RCC 7860 (cell line): ENCODE measurements at places on chromosomes 4 and X.

DNA sequence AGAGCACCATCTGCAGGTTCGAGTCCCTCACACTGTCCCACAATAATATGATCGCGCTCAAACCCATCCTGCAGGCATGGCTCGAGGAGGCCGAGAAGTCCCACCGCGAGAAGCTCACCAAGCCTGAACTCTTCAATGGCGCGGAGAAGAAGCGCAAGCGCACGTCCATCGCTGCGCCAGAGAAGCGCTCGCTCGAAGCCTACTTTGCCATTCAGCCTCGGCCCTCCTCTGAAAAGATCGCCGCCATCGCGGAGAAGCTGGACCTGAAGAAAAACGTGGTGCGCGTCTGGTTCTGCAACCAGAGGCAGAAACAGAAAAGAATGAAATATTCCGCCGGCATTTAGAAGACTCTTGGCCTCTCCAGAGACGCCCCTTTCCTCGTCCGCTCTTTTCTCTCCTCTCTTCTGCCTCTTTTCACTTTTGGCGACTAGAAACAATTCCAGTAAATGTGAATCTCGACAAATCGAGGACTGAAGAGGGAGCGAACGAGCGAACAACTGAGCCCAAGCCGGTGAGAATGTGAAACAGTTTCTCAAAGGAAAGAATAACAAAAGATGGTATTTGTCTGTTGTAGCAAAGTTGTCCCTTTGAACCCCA, 1.9 kb downstream of the POU4F2 start:
- no peak for DNase-seq

DNA sequence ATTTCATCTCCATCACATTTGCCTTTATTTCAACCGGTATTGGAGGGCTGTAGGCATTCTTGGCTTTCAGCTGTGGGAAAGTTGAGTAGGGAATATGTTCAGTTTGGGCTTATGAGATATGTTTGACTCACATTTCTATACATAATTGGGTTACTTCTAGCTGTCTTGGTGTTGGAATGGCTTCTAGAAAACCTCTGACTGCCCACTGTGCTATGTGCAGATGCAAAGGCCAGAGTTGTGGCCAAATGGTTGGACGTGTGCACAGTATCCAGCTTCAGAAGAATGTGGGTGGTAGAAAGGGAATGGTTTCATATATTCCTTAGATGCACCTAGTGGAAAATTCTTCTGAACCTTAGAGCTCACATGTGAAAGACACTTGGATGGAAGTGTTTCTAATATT, 92.6 kb upstream of the H2AZ1 start:
- no peak for DNase-seq

DNA sequence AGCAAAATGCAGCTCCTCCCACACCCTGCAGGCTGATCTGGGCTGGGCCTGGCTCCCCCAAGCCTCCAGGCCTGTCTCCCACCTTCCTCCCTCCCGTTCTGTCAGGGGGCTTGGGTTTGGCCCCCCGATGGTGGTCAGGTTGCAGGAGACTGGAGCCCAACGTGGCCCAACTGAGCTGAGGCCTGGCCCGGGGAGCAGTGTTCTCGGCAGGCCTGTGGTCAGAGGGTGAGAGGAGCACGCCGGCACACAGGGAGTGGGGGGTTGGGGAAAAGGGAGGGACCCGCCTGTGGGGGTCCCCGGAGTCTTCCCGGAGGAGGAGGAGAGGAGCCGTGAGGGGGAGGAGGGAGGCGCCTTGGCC, 43.2 kb upstream of the NKX1-1 start:
- no peak for DNase-seq

DNA sequence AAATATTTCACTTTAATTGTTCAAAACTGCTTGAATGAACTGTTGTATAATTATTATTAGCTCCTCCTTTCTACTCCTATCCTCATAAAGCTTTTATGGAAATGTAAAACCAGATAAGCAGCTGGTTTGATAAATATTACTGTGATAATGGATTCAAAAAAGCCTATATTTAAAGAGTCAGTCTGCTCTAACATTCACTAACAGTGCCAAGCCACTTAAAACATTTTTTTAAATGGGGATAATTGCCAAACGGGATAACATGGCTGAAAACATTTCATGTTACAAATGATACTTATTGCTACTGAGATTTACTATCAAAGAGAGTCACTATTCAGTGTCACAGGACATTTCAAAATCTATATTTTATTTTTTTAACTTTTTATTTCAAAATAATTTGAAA, 17.4 kb downstream of the ARHGAP24 start:
- DNase-seq, result no peak

GRCh38 chrX:140431521-140431920, 73.3 kb downstream of the SOX3 start:
- DNase-seq, result no peak

DNA sequence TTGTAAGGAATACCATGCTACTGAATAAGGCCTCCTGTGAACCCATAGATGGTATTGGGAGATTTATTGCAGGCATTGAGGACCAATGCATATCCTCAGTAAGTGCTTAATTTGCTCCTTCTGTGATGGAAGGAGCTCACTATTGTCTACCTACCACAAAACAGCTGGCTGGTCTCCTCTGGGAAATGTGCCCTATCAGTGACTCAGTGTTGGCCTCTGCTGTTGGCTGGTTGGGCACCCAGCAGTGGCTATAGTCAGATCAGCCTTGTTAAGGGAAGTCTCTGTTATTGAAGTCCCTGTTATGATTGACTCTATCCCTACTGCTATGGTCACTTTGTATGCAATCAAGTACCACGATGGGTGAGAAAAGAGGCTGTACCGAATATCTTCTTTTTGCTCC, 27.5 kb upstream of the OTUD4 start:
- no peak for DNase-seq

- DNase-seq, result no peak
Measured at GRCh38 chrX:153905481-153906095, 1.1 kb downstream of the AVPR2 start.

DNA sequence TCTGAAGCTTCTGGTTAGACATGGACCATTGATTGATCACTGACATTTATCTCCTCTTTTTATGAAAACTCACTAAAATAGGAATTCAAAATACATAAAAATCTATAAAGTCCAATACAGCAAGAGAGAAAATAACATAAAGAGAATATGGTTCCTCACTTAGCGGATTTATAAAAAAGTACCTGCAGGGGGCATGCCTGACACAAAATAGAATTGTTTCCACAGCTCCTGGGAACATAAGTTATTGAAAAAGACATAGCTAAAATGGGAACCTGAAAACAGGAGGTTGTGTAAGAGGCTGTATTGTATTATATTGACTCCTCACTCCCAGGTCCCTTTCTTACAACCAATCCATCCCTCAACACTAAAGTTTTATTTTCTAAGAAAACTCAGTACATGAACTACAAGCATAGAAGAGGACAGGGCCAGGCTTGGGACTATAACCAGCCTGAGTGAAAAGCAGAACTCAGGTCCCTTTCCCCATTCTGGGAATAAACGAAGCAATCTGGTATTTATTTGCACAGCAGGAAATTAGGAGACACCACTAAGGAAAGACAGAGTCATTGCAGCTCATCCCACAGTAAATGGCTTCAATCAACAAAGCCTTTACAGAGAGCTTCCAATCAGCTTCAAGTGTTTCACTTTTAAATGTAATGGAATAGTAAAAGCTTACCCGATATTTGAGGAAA, 121.1 kb upstream of the NDST4 start:
- peak; percentile 4 for DNase-seq

DNA sequence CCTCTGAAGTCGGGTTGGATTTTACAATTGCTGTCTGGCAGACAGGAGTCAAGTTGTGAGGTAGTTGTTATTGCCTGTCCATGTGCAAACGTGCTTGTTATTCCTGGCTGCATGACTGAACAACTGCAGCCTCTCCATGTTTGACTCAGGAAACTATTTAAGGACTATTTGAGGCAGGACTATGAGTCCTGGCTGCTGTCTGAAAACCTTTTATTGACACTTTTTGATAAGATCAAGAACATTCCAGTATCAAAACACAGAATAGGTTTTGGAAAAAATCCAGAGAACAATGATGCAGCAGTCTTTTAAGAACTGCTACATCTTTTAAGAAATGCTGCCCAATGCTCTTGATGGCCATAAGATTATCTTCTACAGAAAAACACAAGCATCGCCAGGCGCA, 10.0 kb upstream of the SPRY1 start:
- DNase-seq, result no peak

GRCh38 chr4:93732509-93732908, 96.0 kb upstream of the ATOH1 start:
- DNase-seq, result no peak

DNA sequence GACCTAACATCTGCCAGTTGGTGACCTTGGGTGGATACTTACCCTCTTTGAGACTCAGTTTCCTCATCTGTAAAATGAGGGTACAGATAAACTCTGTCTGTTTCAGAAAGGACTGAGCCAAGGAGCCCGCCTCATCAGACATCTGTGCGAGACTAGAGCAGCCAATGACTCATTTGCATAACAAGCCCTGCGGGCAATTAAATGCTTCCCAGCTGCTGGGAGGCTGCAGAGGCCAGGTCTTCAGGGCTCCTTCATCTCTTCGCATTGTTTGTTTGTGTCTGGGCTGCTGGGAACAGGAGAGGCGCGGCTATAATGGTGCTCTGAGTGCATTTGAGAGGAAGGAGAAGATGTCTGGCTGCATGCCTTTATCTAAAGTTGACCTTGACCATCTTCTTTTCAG, 85.0 kb downstream of the ADRA2C start:
- DNase-seq, result no peak

GRCh38 chr4:176413171-176413570, 93.4 kb downstream of the SPCS3 start:
- no peak for DNase-seq

DNA sequence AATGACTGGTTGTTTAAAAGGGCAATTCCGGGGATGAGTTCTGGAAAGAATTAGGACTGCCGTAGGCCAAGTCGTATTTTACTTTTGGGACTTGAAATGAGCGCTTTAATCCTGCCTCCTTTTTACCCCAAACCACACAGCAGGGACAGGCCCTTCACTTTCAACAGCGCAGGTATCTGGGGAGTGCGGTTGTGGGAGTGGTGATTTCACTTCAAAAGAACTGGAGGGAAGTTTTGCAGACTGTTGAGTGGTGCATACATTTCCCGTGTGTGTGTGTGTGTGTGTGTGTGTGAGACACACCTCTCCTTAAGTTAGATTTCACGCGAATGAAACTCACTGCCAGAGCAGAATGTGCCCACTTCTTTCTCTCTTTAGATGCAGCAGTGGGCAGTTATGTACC, 2.8 kb downstream of the NHS start:
- peak; percentile 21 for DNase-seq

GRCh38 chrX:8424912-8425311, 39.7 kb upstream of the VCX3B start:
- DNase-seq, result no peak

- DNase-seq, result no peak
Measured at GRCh38 chr4:149029056-149029651, 586.9 kb upstream of the NR3C2 start.

DNA sequence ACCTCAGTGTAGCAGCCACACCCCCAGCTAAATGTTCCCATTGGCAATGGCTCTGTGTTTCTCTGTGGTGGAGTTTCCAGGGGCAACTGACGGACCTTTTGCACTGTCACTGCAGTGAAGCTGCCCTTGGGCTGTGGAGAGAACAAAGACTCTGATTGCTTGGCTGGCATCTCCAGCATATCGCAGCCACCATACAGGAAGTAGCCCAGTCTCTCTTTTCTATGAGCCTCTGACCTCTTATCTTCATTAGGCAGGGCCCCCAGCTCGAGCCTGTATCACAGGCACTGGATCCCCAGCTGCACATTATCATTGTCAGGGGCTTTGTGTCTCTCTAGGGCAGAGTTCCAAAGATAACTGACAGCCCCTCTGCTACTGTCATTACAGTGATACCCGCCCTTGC, 483.5 kb downstream of the ARAP2 start:
- DNase-seq, result no peak

DNA sequence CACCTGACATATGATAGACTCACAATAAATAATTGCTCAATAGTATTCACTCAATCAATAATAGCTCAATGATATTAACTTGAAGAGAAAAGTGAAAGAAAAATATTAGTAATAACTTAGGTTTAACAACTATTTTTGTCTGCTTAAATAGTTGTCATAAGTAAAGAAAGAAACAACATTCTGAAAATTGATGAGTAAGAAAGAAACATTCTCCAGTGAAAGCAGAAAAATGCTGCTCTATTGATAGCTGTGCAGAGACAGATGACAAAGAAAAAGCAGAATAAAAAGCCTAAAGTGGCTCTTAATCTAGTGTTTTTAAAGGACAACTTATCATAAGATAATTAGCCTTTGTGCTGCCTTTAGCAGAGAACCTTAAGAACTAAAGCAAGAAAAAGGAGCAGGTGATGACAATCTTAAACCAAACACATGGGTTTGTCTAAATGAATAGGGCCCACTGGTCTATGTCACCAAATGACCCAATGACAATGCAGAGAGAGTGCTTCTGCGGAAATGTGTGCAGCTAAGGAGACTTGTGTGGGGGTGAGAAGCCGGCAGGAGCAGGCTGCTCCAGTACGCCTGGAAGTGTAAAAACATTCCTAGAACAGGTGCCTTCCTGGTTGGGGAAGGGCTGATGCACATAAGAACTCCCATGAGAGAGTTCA, 13.2 kb downstream of the HS3ST1 start:
- DNase-seq, result no peak

DNA sequence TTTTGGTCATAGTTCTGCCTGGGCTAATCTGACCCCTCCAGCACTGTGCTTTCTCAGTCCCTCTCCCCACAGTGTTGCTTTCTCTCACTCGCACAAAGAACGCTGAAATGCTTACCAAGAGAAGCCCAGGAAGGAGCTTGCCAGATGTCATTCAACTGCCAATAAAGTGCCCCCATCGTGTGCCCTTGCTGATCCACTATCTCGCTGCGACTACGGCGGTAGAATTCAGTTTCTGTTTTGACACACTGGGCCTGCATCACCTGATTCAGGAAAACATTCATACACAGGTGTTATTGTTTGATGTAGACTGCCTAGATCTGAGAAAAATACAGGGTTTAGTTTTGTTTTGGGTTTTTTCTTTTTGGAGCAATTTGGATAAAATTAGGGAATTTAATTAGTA, 121.2 kb downstream of the MANBA start:
- no peak for DNase-seq

DNA sequence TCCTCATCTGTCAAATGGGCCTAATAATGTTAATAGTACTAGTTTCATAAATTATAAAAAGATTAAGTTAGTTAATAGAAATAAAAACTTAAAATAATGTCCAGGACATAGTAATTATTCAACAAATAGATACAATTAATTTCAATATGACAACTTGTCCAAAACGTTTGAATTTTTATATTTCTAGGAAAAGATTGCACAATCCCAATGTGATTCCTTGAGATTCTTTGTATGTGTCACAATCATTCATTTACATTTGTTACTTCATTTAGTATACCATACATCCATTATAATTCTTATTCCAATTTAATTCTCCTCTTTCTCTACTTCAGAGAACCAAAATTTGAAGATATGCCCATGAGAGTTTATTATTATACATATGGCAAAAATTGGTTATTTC, 554.2 kb downstream of the GABRG1 start:
- DNase-seq, result no peak
